ENCODE measurements at places on chromosomes 3 and 15.

- no peak for DNase-seq
Observed at GRCh38 chr3:192858849-192859585, 58.6 kb downstream of the MB21D2 start.

DNA sequence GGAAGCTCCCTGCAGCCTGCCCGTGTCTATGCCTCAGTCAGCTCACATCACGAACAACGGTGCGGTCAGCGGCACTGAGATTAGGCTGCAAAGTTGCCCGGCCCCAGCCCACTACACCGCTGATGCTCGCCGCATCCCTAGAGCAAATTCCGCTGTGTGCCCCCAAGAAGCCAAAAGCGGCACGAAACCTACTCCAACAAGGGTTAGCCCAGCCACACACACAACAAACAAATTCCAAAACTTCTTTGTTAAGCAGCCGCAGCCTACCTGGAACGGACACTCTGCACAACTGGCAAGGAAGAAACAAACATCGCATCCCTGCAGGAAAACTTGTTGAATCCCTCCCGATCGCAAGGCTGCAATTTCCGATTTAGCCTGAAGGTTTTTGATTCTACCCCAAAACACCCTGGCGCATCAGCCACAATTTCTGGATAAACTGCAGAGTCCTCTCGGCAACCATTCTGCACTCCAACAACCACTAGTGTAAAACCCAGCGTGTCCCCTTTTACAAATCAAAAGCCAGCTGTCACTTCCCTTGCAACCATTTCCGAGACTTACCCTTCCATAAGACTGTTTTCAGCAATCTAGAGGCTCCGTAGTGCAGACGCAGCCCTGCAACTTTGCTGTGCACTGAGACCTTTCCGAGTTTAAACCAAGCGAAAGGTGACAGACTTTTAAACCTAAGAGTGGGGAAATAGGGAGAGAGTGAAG is 449 bp downstream of the ROBO1 start:
- no peak for DNase-seq

DNA sequence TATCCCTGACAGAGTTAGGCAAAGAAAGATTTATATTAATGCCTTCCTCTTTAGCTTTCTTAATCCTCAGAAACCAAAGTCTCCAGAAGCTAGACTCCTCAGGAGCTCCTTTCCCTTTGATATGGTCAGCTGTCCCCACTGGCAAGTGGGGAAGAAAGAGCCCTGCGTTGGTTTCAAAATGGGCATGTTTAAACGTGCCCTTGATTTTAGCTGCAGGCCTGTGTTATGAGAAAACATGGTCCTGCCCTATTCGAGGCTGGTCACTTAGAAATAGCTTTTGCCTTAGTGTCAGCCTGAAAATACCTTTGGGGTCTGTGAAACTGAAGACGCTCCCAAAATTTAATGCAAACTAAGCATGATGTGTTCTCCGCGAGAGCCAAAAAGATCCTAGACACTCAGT is 135.5 kb upstream of the RARB start:
- no peak for DNase-seq

DNA sequence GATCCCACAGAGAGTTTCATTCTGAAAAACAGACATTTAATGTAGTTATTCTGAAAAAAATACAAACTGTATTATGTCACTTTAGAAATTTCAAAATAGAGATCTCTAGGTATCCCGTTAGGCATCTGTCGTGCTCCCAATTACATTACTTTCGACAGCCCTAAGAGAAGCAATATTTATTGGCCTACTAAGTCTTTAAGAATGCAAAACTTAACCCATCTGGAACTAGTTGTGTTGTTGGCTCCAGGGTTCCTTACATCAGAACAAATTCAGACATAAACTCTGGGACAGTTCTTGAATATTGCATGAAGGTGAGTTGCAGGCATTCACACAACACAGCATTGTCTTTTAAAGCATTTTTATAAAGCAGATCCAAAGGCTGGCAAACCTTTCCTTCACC is 498.4 kb downstream of the FHIT start:
- no peak for DNase-seq

- no peak for DNase-seq
Observed at GRCh38 chr3:158775426-158776410, 26.1 kb upstream of the MFSD1 start.

DNA sequence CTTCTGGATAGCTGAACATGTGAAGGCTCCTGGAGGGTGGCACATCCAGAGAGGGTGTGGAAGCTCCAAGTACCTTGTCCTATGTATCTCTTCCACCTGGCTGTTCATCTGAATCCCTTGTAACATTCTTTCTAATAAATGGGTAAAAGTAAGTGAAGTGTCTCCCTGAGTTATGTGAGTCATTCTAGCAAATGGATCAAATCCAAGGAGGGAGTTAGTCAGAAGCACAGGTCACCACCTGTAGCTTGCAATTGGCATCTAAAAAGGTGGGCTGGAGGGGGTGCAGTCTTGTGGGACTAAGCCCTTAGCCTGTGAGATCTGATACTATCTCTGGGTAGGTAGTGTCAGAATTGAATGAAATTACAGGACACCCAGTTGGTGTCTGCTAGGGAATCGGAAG is 71.0 kb downstream of the WWTR1 start:
- DNase-seq: no peak

GRCh38 chr3:107263269-107264021 is 113.8 kb upstream of the CCDC54 start:
- DNase-seq: no peak

DNA sequence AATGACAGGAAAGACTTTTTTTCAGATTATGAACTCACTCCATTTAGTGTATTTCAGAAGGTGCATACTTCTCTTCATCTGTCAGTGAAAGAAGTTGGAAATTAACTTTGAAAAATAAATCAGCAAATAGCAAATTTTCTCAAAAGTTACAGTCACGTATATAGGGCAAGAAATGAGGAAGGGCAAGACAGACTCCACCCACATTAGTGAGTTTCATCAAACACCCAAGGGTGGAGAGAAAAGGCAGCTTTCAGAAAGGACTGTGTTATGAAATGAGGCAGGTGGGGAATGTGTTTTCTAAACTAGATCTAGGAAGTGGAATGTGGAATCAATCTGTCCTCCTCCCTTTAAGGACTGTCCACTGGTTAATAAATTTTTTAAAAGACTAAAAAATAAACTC is 2.9 kb downstream of the SLC22A13 start:
- no peak for DNase-seq

DNA sequence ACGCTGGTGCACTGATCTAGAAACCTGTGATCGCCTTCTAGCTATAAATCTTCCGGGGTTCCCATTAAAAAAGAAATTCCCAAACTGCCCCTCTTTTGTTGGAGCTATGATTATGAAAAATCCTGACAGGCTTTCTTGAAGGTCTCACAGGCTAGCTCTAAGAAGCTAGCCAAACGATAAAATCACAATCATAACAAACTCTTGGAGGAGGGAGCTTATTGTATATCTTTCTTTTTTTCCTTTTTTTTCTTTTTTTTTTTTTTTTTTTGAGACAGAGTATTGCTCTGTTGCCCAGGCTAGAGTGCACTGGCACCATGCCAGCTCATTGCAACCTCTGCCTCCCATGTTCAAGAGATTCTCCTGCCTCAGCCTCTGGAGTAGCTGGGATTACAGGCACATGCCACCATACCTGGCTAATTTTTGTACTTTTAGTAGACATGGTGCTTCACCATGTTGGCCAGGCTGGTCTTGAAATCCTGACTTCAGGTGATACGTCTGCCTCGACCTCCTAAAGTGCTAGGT is 72.0 kb downstream of the MYO1E start:
- no peak for DNase-seq

DNA sequence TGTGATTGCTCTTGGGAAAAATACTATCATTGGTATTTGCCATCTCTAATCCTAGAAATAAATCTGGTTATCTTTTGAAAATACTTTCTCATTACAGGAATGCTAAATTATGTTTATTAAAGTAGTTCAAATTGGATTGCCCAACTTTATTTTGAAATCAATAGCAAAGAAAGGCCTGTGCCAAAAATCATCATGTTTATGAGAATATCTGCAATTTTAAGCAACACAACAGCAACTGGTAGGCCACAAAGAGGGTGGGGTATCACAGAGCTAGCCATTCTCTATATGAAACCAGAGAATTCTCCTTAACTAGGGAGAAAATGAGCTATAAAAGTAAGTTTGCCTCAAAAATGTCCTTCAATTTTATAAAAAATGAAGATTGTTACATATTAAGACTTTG is 11.9 kb upstream of the TM4SF19 start:
- no peak for DNase-seq

DNA sequence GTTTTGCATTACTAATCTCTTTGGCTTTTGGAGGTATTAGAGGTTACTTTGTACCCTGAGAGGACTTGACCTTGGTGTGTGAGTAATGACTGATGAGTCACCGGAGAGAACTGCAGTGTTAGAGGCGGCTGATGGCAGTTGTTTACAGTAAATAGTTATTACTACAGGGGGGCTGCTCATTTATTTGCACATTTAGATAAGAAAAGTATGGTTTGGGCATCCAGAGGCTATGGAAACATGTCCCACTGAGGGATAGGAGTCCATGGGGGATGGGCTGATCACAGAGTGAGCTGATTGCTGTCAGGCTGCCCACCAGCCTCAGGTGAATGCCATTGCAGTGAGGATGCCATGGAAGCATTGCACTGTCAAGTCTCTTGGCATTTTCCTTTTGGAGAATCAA is 17.3 kb upstream of the STAC start:
- DNase-seq: no peak

GRCh38 chr15:39251413-39252133 is 329.3 kb upstream of the THBS1 start:
- no peak for DNase-seq

DNA sequence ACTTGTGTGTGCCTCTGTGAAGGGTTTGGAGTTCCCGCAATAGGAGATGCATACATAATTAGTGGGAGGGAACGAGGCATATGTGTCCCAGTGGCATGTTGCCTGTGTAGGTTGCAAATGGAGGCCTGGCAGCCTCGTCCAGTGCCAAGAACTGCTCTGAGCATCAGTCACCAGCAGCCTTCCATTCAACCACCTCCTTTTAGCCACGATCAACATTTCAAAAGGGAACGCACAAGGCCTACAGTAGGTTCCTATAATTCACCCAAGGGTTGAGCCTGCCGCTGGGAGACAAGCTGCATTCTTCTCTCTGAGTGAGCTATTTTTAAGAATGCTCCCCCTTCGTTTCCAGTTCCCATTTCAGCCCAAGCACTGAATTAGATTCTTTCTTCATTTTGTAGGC is 78.8 kb upstream of the CTNNB1 start:
- no peak for DNase-seq

- no peak for DNase-seq
Observed at GRCh38 chr3:174907027-174907426, 47.9 kb downstream of the NAALADL2 start.

DNA sequence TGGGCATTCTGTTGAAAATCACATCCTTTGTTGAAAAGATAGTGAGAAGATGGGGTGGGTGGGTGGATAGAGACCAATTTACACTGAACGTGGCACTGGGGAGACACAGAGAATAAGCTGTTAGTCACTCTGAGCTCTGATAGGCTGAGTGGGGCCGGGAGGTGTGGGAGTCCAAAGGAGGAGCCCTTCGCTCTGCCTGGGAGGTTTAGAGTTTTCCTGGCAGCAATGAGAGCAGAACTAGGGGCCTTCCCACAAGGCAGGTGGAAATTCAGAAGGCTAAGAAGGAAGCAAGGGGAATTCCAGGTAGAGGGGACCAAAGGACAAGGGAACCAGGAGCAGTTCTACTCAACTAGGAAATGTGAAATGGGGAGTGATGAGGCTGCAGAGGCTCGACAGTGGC is 272.7 kb downstream of the RPLP1 start:
- no peak for DNase-seq

GRCh38 chr3:52518723-52519444 is 14.8 kb downstream of the NT5DC2 start:
- no peak for DNase-seq

DNA sequence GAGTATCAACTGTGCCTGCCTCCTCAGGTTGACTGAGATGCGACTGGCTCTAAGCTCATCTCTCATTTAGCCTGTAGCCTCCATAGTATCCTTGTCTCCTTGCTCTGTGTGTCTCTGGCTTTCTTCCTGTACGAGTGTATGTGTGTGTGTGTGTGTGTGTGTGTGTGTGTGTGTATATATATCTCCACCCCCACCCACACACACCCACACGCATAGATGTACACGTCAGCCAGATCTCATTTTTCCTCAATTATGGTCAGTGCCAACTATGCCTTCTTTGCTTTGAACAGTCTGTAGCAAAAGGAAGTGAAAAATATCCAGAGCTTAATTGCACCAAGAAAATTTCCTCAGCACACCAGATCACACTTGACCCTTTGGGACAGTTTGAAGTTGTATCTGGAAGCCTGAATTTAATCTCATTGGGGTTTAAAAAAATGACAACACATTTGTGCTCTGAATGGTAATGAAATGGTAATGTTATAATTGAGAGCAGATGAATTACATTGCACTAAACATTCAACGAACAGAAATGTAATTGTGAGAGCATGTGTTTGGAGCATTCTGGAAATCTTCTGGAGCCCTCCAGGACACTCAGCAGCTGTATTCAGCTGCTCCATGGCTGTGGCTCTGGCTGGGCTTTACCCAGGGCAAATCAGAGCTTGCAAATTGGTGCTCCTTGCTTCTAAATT is 63.6 kb downstream of the RYR3 start:
- no peak for DNase-seq

DNA sequence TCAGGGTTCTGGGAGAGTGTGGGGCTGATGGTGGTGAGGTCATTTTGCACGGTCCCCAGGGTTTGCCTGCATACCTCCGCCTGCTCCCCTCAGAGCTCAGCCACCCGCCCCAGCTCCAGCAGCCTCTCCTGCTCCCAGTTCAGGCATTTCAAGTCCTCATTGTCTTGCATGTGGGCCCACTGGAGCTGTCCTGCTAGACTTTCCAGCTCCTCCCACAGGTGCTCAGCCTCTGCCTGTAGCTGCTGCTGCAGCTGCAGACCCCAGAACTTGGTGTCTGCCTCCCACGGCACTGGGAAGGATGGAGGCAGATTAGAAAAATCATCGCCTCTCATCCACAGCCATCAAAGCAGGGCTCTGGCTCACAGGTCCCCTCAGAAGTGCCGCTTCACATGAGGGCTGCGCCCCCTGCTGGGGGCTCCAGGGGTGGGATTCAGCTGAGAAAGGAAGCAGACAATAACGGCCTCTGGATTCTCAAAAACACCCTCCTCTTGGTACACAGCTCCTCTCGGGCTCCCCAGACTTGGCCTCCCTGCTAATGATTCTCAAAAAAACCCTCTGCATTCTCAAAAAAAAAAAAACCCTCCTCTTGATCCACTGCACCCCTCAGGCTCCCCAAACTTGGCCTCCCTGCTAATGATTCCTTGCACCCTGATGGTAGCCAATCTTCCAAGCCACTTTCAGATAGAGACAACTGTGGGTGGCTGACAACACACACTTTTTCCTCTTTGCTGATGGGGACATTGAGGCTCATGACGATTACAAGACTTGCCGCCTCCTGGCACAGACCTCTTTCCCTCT is 89.3 kb upstream of the C2CD4B start:
- DNase-seq: peak; percentile 85

- DNase-seq: no peak
Observed at GRCh38 chr3:197578376-197578775, 22.6 kb upstream of the BDH1 start.

- peak; percentile 73 for DNase-seq
Observed at GRCh38 chr15:74869726-74870407, 3.3 kb downstream of the SCAMP2 start.
